ENCODE measurements at places on chromosomes 13 and 19.

DNA sequence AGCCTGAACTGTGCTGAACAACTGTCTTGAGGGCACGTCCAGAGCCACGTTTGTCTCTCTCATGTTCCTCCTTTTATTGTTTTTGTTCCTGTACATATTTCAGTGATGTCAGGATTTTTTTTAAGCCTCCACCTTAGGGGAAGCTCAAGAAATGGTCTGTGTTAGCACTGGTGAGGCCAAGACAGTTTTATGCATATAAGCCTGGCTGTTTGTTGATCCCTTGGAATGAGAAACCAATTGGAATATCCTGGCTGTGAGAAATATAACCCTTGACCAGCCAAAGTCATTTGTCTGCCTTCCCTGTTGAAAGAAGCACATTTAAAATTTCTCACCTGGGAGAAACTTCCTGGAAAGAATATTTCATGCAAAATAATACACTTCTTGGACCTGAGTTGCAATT lies 115.8 kb downstream of the DNAJC15 start:
- DNase-seq: no peak

- no peak for DNase-seq
These were observed 11.7 kb downstream of the DACT3 start for GRCh38 chr19:46648961-46649960.

- no peak for DNase-seq
These were observed 22.3 kb downstream of the EPS15L1 start for GRCh38 chr19:16449330-16449961.

GRCh38 chr13:38954844-38955243 lies 35.8 kb downstream of the STOML3 start:
- DNase-seq: no peak

- DNase-seq: no peak
These were observed 2.3 kb downstream of the CLASRP start for GRCh38 chr19:45041125-45041524.

- no peak for DNase-seq
These were observed 27.1 kb downstream of the ACTN4 start for GRCh38 chr19:38674388-38675171.

- no peak for DNase-seq
These were observed 26.3 kb downstream of the CKM start for GRCh38 chr19:45296355-45296754.

DNA sequence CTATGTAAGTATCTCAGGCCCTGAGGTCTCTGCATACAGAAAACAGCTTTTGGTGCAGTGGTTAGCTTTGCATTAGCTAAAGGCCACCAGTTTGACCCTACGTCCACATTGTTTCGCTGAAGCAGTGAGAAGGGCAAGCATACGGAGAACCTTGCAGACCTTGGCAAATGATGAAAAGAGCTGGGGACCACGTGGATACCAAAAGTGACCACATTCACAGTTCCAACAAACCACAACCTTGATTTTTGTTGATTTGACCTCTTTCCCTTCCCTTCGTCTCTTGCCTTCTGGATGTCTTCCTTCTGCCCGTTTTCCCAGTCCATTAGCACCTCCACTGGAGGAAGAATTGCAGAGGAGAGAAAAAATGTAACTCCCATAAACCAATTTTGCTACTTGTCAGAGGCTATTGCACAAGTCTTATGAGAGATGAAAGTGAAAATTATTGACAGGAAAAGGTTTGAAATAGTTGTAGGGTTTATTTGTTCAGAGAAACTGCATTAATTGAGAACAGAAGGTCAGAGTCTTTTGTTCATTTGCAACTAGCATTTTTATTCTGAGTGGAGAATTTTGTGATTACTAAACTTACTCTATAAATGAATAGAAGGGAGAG lies 293.9 kb upstream of the HTR2A start:
- DNase-seq: no peak

DNA sequence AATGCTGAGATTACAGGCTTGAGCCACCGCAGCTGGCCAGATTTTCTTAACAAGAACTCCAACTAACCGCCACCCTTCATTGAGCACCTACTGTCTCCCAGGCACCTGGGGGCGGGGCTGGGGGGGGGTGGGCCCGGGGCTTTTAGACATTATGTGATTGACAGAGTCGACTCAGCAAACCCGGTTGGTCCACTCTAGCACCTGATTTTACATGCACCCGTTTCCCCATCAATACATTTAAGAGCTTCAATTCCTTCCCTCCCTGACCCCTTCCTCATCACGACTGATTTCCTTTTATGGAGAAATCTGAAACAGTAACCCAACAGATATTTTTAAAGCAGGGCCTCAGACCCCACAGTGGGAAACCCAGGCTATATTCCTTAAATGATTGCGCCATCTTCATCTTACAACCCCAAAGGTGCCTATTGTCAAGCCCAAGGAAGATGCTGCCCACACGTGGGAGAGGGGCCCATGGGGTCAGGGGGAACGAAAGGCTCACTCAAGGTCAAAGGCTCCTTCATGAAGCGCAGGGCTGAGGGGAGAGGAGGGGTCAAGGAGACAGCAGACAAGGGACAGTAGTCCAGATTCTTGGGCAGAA lies 1.8 kb downstream of the INSR start:
- DNase-seq: no peak

- DNase-seq: no peak
These were observed 1.4 kb downstream of the NLRP2 start for GRCh38 chr19:54967611-54968010.

DNA sequence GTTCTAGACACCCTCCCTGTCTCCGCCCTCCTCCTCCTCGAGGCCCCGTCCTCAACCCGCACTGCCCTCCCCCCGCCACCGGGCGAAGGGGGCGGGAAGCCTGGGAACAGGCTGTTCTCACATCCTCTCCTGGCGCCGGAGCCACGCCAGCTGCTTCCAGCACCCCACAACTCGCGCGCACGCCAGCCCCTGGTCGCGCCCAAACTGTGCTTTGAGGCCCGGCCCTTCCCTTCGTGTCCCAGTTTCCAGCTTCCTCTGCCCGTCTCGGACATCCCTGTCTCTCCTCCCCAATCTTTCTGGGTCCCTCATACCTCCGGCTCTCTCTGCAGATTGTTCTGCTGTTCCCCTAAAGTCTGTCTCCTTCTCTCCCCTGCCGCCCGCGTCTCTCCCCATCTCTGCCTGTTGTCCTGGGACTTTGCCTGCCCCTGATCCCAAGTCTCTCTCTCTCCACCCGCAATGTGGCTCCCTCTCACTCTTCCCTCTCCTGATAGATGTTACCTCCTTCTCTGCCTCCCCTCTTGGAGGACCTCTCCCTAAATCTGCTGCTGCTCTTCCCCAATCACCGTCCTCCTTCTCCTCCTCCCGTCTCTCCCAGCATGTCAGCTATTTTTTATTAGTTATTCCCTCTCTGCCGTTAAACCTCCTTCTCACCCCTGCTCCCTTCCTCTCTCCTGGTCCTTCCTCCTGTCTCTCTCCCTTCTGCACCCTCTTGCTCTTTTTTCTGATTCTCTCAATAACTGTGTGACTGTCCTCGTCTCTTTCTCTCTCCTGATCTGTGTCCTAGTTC lies 14.2 kb downstream of the DPF1 start:
- peak; percentile 61 for DNase-seq

GRCh38 chr19:48554385-48555091 lies 2.6 kb downstream of the SULT2B1 start:
- DNase-seq: no peak

DNA sequence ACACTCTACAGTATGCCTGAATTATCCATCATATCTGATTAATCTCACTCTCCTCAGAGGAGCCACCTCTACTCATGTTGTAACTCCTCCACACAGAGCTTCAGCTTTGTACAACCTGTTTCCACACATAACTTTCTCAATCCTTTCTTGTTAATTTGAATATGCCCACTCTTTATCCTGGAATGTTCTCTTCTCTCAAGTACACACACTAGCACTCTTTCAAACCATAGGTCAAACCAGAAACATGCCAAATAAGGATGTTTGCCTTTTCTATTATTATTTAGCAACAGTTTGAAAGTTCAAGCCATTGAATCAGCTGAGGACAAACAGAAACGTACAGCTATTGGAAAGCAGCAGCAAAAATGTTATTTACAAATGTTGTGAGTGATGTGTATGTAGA lies 110.3 kb downstream of the MIPEP start:
- no peak for DNase-seq

GRCh38 chr13:40063703-40064102 lies 408.2 kb downstream of the COG6 start:
- no peak for DNase-seq

DNA sequence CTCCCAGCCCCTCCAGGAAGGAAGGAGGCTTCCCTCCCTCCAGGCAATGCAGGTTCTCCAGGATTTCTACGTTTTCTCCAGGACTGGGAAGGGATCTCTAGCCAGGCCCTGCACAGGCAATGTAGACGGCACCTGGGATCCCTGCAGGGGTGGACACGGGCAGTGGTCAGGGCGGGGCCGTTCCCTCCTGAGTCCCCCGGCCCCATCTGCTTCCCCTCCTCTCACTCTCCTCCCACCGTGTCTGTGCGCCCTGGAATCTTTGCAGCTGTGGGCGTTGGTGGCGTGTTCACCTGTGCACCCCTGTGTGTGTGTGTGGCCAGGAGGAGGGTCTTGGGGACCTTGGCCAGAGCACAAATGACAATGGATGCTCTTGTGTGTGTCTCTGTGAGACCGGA lies 10.0 kb downstream of the NRTN start:
- DNase-seq: no peak

- no peak for DNase-seq
These were observed 53.2 kb downstream of the COMP start for GRCh38 chr19:18737954-18738351.

DNA sequence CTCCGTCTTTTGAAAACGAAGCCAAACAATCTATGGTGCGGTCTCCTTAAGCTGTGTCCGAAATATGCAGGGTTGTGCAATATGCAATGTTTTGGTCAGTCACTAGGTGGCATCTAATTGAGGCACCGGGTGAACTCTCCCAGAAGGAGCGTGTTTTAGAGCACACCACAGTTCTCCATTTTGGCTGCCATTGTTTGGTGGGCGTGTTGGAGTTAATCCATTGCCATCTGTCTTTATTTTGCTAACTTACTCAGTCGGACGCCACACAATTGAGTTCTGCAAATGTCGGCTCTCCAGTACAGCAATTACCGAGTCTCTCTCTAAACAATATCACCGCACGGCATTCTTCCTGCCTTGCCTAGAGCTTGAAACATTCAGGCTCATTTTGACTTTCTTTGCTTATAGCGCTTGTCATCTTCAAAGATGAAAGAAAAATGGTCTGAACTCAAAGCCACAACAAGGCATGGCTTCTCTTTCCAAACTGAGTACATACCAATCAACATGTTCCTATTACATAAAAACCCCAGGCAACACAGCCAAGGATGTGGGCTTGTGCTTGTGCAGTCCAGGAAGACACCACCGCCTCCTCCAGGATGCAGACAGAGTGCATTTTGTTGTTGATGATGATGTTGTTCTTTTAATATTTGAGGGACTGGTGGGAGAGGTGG lies 182.0 kb upstream of the SERP2 start:
- peak; percentile 7 for DNase-seq
